HFFc6 (cell line): ENCODE measurements at places on chromosomes 5 and 9. TPM values are rescaled to one million over a fixed set of nuclear protein-coding genes. Genes with fewer than 3 reads are reported as not detected.

DNA sequence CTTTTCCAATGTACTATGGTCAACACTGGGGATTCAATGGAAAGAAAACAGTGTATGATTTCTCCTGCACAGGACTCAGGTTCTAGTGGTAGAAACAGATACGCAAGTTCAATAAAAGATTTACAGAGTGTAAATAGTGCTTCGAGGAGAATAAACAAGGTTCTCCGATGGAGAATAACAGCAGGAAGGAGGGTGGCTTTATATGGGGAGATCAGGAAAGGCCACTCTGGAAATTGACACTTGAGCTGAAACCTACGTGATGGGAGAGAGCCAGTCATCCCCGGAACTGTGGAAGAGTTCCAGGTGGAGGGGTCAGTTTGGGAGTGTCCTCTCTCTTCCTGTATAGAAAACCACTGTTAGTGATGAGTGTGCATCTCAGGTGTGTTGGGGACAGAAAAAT, 65.9 kb downstream of the GARNL3 start:
- DNase-seq: no peak

DNA sequence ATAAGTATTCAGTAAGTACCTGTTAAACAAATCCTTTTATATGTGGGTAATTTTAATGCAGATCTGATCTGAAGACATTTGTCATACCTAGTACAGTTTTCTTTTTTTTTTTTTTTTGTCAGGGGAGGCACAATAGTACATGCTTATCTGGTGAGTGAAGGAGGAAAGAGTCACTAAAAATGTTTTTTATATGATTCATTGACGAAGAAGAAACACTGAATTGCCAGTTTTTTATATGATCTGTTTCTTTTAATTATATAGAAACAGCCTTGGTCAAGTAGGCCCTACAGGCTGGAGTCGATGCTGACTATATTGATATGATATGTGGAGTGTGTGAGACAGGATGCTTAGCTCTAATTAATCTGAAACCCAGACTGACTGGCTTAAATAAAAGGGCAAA, 315.2 kb downstream of the PSAT1 start:
- peak; percentile 73 for DNase-seq

DNA sequence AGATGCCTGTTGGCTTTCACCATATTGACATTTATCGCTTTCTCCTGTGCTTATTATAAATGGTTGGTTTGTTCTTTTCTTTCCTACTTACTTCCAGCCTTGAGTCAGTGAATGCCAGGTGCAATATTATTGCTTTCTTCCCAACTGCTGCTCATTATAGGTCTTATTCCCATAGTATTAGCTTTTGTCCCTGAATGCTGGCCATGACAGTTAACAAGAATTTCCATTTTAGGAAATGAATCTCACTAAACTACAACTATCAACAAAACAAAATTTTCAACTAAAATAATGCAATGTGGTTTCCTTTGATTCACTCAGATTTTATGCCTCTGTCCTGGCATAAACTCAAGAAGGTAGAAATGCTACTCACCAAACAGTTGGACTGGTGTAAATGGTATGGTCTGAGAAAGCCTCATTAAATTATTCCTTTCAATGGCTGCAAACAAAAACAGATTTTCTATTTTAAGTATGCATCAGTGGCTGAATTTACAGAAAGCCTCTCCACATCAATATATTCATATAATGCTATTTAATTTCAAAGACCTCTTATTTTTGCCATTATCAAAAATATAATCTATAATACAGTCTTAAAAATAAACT, 145.4 kb downstream of the TRPM6 start:
- no peak for DNase-seq

DNA sequence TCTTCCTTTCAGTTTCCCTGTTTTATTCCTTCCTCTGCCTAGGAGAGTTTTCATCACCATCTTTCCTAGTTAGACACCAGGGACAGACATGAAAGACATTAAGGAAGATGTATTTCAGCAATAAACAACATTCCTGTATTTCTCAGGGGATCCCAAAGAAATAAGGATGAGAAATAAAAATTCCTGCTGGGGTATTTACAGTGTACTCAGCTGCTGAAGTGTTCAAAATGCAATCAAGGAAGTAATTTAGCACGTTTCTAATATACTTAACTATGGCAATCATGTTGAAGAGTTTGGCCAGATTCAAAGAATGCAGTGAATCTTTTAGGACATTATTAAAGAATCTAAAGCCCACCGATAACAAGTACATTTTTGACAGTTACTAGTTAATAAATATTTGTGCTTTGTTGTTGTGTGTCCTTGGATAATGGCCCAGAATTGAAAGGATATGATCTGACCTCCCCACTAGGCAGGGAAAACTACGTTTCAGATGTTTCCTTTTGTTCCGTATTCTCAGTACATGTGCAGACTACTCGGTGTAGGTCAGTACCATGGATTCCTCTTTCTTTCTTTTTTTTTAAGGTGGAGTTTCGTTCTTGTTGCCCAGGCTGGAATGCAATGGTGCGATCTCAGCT, 46.8 kb downstream of the INIP start:
- DNase-seq: no peak

DNA sequence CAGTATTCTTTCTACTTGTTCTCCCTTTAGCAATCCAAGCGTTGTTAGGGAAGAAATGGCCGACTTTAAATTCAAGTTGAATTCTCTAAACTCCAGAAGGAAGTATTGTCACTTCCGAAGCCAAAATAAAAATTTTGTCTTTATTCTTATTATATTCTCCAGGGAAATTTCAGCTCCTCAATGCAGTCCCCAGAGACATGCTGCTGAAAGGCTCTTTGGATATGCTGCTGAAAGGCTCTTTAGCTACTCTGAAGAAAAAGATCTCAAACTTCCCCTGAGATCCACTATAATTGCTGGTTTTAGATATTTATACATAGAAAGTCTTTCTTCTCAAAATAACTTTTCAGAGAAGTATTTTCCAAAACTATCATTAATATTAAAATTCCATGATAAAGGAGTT, 92.3 kb upstream of the PARP8 start:
- DNase-seq: no peak

- no peak for DNase-seq
Measured at GRCh38 chr9:136117916-136118319, 757 bp downstream of the TMEM250 start.

DNA sequence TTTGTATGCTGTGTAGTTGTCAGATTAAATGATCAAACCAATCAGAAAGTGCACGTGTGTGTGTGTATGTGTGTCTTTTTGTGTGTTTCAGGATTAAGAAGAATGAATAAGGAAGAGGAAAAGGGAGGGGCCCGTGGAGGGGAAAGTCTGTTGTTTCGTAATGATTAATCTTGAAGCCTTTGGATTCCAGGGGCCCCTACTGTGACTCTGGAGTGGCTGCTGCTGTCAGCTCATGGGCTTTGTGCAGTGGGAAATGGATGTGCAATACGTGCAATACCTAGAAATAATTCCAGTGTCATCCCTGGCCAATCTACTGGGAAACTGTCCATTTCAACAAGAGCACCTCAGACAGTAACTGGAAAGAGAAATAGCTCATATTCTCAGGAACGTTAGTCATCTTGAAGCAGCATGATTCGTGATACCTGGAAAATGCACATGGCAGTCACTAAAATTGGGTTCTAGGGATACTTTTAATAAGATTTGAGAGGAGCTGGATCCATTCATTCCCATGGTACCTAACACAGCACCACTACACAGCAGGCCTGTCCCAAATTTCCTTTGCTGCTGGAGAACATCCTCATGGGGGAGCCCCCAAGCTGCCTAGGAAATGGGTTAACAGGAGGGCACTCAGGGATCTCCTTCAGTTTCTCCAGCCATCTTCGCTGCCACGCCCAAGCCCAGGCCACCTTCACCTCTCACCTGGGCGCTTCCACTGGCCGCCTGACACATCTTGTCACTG, 186.3 kb downstream of the NR3C1 start:
- no peak for DNase-seq

DNA sequence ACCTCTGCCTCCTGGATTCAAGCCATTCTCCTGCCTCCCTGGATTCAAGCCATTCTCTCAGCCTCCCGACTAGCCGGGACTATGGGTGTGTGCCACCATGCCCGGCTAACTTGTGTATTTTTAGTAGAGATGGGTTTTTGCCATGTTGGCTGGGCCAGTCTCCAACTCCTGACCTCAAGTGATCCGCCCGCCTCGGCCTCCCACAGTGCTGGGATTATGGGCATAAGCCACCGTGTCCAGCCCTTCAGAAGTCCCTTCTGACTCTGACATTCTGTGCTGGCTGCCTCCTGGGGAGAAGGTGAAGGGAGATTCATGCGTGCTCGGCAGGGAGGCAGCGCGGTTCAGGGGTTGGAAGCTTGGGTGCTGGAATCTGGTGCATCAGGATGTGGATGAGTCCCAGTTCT, 28.8 kb downstream of the PRRX2 start:
- no peak for DNase-seq

- DNase-seq: no peak
Measured at GRCh38 chr9:72623156-72623555, 101.7 kb downstream of the TMC1 start.

DNA sequence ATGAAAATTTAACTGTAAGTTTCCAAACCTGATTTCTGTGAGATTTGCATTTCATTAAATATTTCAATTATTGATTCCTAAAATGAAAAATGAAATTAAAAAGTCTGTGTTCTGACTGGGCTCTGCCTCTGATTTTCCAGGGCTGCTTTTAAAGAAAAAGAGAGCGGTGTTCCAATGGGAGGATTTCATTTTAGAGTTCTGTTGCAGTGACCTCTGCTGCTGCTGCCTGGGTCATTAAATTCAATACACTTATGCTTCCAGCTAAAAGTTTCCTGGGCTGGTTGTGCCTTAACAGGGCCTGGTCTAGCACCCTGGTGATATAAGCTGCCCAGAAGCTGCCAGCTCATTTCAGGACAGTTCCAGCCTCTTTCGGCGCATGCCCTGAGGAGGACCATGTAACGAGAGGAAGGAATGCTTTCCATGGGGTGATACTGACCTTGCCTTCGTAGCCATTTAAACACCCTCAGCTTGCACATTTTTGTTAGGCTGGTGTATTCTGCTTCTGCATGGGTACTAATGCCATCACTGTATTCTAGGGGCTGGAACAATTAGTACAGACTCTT, 93.3 kb downstream of the TMEM174 start:
- DNase-seq: peak; percentile 30

DNA sequence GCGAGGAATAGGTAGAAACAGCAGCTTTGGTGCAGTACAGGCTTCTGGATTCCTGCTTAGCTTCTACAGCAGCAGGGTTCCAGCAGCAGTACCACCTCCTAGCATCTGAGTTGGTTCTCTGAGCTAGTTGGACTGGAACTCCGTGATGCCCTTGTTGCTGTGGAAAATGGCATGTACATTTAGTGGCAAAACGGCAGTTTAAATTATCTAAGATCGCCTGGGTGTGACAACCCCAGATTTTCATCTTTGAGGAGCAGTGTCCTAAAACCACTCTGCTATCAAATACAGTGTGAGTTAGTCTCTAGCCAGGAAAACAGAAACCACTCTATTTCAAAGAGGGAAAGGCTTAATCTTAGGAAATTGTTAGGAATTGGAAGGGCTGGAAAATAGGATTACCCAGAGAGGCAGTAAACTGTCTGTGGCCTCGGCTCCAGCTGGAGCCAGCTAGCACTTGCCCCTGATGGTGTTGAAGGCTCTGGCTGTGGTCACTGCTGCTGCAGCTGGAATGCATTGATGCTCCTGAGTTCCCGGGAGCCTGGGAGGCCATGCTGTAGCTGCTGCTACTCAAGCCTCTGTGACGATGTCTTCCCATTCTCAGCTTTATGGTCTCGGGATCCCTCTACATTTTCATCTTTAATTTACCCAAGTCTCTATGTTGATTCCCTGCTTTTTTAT, 29.4 kb downstream of the RAD23B start:
- DNase-seq: peak; percentile 24

GRCh38 chr9:114166103-114166470, 10.8 kb downstream of the COL27A1 start:
- no peak for DNase-seq

DNA sequence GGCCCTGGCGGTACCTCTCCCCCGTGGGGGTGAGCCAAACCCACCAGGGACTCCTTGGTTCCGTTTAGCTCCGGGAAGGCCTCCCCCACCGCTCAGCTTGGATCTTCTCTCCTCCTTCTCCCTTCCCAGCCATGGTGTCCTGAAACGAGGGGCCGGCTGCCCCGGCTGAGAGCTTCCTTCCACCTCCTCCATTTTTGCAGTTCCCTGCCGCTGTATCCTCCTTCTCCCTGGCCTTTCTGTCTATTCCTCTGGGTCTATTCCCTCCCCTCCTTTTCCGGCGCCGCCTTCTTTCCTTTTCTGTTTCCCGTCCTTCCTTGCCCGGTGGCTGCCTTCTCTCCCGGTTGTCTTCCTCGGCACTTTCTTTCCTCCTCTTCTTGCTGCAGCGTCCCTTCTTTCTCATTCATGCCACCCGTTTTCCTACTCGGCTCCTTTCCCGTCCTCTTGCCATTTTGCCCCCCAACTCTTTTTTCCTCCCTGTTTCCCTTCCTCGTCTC, 110.4 kb downstream of the LIFR start:
- DNase-seq: no peak

GRCh38 chr9:86531273-86531970, 177.2 kb upstream of the TUT7 start:
- no peak for DNase-seq

- DNase-seq: no peak
Measured at GRCh38 chr5:96775689-96776088, 32.1 kb downstream of the ERAP1 start.

DNA sequence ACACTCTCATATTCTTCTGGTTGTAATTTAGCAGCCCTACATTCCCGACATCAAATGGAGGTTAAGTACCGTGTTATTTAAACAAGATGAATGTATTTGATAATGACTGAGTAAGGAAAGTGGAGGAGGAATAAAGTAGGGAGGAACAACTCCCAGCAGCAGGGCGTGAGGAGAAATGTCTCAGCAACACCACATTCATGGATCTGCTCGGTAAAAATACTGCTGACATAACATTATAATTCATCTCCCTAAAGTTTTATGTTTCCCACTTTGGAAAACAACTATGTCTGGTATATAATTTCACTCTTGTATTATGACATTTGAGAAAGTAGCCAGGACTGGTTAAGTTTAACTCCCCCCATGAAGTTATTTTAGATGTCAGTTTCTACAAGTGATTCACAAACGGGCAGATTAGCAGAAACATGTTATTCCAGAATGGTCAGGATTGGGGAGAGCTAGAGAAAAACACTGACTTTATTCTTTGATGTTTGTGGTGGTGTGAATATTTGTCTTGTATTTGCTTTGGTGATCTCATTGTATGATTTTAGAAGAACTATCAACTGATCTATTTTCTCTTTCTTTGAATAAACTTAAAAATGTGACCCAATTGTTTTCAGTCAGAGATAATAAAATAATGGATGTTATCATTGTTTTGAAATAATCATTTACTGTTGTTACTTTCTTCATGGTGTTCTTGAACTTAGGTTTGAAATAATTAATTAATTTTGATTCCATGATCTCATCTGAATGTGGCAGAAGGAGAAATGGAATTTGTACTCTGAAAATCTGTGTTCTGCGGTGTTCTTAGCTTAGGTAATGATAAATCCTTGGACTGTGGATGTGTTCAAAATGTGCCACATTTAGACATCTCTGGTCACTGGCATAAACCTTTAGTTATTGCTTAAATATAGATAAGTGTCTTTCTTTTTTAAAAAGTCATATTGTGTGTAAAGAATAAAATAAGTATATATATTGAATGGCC, 303.6 kb upstream of the ZNF608 start:
- DNase-seq: no peak

Gene ADAMTSL1
- 38.6 to 96.6 TPM (median 47.2 TPM) in 3 replicates for total RNA-seq

Gene NTNG2
- total RNA-seq: 0.43 to 0.80 TPM (median 0.47 TPM) in 3 replicates

Gene KCNMB1
- not detected in 3 replicates for total RNA-seq

Gene ZNF366
- not detected in 3 replicates for total RNA-seq

Gene MRRF
- 27.6 to 30.8 TPM (median 28.0 TPM) in 3 replicates for total RNA-seq

Gene SPINK6
- total RNA-seq: not detected in 2 replicates

Gene LECT2
- not detected in 3 replicates for total RNA-seq

Gene DDX31
- total RNA-seq: 12.6 to 15.1 TPM (median 13.9 TPM) in 3 replicates

Gene ITK
- not detected in 3 replicates for total RNA-seq
